ENCODE measurements at places on chromosomes 3 and 15.

DNA sequence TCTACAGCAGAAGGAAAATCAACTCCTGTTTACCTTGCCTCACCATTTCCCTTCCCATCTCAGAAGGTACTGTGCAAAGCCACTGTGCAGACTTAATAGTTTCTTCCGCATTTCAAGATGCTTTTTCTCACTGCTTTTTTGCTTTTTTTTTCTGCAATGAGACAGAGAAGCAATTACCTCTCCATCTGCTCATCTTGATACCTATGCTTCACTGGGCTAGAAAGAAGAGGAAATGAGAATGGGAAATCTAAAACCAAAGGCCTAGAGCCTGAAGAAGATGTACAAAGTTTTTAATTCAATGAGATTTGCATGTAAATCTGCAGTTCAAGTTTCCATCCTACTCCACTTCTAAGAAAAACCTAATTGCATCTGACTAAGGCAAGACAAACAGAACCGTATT, 238.1 kb upstream of the SETMAR start:
- DNase-seq, result no peak

GRCh38 chr3:29610781-29611180, 329.9 kb downstream of the RBMS3 start:
- no peak for DNase-seq

DNA sequence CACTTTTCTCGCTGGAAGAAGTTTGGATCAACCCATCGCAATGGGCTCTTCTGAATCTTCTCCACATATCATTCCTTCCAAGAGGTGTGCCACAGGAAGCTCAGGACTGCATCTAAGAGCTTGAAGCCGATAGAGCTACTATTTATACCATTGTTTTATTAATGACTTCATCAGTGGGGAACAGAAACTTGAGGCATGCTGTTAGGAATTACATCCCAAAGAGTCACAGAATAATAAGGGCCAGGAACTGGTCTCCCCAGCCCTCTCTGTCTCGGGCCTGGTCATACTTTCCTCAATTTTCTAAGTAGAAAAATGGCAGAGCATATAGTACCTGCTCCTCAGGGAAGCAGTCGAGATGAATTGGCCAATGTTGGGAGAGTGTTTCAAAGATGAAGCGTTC, 16.9 kb upstream of the C15orf61 start:
- no peak for DNase-seq

DNA sequence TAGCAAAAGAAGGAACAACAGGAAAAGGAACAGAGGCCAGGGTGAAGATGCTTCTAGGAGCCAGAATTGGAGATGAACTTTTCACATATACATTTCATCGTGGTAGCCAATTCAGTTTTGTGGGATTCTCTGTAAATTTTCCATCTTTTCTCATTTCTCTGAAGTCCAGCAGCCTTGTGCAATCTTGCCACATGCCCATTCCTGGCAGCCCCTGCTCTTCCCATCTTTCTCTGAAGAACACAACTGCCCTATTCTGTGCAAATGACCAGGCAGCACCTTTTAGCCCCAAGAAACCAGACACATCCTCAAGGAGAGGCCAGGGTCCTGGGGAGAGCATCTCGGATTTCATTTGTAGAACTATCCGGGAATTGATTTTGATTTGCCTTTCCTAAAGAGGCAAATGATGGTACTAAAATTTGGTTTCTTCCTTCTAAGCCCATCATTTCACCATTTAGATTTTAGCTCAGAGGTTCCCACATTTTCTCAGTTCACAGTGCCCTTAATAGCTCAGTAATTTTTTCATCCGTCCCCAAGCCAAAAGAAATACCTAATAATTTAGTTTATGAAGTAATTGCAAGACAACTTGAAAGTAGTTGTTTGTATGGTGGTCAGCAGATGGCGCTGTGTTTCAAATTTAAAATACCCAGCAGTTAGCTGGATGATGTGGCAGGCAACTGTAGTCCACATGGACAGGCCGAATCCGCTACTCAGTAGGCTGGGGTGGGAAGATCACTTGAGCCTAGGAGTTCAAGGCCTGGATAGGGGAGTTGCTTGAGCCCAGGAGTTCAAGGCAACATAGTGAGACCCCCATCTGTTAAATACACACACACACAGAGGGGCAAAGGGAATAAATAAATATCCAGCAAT, 61.3 kb upstream of the ACKR4 start:
- DNase-seq, result peak; percentile 65

GRCh38 chr3:112074616-112075497, 11.3 kb upstream of the C3orf52 start:
- peak; percentile 34 for DNase-seq

DNA sequence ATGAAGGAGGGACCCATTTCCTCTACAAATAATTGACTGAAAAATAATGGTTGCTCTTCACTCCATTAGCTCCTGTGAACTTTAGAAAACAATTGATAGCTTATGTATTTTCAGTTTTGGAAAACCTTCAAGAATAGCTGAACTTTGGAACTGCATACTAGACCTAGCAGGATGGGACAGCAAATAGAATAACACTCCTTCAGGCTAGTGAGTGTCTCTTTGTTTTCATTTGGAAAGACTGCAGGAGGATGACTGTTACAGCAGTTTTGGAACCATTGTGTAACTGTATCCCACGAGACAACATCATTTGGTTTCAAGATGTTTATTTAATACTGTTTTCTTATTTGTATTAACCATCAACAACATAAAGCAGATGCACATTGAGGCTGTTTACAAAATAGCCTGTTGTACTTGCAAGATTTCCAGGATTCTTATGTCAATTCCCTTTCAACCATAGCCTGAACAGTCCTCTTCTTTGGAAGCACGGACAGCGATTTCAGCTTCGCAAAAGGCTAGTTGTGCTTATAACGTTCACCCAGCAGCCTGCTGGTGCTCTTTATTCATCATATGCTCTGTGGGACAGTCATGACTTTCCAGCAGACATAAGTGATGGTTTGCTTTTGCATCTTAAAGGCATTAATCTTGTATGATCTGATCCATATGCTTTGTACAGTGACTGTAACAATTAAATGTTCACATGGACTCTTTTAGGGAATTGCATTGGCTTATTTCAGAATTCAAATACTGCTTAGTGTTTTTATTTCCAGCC, 335.5 kb downstream of the IL5RA start:
- no peak for DNase-seq

DNA sequence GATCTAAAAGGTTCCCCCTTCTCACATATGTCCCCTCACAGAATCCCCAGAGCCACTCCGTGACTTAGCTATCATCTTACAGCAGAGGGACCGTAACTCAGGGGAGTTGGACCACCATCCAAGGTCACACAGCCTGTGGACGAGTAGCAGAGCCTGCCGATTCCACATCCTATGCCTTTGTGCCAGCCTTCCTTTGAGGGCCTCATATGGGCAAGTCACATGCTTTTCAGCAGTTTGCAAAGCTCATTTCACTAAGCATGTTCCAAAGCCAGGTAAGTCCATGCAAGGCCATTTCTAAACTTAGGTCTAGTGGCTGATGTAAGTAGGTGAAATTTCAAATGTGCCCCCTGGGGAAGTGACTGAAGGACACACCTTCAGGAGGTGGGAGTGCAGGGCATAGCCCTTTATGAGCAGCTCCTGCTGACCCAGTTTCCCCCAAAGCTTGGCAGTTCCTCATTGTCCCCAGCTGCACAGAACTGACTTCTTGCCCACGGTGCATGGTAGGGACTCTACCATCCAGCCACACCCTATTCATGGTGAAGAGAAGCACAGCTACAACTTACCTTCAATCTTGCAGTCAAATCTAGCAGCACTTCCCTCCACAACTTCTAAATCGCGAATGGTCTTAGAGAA, 33.3 kb upstream of the HACD2 start:
- no peak for DNase-seq

DNA sequence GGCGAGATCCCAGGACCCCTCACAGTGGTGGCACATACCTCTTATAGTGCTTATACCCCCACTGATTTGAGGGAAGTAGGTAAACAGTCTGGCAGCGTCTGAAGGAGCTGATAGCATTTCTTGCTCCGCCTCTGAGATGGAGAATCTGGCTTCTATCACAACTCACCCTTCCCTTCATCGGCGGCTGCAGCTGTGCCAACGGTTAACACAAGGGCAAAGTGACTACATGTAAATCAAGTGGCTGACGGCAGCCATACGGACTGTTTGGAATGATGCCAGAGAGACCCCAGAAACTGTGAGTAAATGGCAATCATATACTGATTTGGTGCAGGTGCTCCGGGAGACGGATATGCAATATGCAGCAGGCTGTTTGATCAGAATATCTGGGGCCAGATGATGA, 66.8 kb upstream of the UNC13C start:
- no peak for DNase-seq

GRCh38 chr15:100735129-100736053, 133.0 kb downstream of the ASB7 start:
- DNase-seq, result no peak

GRCh38 chr3:184620475-184621119, 59.0 kb downstream of the EPHB3 start:
- no peak for DNase-seq

DNA sequence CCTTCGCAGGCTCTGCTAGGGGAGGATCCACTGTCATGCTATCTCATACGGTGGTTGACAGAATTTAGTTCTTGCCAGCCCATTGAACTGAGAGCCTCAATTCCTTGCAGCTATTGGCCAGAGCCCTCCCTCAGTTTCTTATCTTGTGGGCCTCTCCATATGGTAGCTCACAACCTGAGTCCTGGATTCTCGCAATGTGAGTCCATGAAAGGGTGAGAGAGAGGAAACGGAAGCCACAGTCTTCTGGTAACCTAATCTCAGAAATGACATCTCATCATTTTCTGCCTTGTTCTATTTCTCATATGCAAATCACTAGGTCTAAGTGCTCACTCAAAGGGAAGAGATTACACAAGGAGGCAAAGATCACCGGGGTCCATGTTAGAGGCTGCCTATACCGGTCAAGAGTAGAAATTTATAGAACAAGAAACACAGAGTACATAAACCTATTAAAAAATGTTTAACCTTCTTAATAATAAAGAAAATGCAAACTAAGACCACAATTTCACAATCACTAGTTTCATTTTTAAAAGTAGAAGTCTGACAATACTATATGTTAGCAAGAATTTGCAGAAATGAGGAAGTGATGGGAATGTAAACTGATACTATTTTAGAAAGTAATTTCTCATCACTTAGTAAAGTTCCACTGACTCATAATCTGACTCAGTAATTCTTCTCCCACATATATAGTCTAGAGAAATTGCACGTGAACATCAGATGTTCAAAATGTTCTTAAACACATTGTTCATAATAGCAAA, 378.4 kb upstream of the AGTR1 start:
- DNase-seq, result peak; percentile 17

DNA sequence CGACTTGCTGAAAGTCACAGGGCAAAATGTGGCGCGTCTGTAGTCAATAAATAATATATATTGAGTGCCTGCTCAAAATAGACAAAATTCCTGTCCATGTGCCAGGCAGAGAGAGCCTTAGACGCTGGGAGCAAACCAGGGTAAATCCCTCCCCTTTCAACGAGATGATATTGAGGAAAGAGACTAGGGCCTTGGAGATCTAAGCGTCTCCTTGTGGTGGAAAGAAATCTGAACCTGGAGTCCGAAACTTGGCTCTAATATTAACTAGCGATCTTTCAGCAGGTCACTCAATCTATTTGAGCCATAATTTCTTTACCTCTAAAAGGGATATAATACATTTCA, 348 bp upstream of the DPP8 start:
- no peak for DNase-seq

- no peak for DNase-seq
Observed at GRCh38 chr3:98545940-98546339, 14.2 kb downstream of the GPR15 start.

- DNase-seq, result no peak
Observed at GRCh38 chr3:27677565-27677964, 44.6 kb downstream of the EOMES start.

GRCh38 chr3:133853063-133853924, 42.4 kb downstream of the RAB6B start:
- DNase-seq, result no peak

GRCh38 chr15:74194572-74195559, 7.7 kb downstream of the STRA6 start:
- DNase-seq, result no peak

- no peak for DNase-seq
Observed at GRCh38 chr3:139327861-139328260, 16.0 kb upstream of the MRPS22 start.

DNA sequence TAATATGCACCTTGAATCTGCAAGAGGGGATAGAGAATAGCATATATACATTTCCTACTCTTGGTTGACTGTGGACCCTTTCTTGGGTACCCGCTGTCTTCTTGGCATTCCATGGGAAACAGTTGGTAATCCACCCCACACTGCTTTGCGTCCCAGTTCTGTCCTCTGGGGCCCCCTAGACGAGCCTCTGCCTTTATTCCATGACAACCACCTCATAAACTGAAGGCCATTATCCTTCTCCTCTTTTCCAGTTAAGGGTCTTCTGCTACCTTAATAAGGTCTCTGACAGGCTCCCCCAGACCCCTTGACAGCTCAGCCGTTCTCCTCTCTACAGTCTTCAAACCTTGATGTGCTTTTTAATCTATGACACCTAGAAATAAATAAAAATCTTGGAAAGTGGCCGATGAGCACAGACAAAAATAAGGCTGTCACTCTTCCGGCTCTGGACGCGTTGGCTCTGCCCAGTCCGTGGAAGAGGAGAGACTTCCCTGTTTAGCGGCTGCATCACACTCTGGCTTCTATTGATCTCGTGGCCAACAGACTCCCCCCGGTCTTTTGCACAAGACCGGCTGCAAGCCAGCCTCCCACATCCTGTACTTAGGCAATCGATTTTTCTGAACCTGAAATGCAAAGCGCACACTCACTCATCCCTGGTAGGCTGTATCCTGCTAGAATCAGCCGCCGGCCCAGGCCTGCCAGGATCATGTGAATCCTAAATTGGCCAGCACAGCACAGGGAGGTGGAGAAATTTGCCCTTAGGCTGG, 251.0 kb upstream of the TLE3 start:
- no peak for DNase-seq

DNA sequence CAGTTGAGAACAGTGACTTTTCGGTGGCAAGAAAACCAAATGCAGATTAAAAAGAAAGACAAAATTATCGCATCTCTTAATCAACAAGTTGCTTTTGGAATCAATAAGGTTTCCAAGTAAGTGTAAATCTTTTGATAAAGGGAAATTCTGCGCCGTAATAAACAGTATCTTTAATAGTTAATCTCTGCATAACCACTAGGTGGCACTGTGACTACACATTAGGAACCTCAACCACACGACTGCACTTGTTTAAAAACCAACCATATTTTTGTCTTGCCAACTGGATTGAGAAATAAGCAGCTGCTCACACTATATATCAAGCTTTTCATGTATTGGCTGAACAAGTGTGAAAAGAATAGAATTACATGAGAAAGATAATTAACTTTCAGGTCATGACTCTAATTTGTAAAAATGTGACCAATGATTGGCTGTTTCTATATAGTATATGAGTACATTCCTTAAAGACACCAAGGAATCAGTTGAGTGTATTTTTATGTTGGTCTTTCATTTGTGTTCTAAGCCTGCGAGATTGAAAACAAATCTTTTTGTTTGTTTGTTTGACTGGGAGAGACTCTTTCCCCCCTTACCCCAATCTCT, 72.7 kb downstream of the DZIP3 start:
- DNase-seq, result peak; percentile 30

Measured in activated T-cell treated with anti-CD3 and anti-CD28 coated beads, Interleukin-2, amount 50 U/mL, for 48 hours (primary cell).